ENCODE measurements at places on chromosomes 12 and 14.
A peak's percentile ranks its signal among the peaks of the same experiment; 100 is the strongest.

- DNase-seq = peak; percentile 82
Observed at GRCh38 chr14:88005978-88006851, 1.3 kb downstream of the GPR65 start.

GRCh38 chr12:12786351-12786705 is 869 bp downstream of the APOLD1 start:
- no peak for DNase-seq

GRCh38 chr14:104746934-104747481 is 5.9 kb upstream of the SIVA1 start:
- no peak for DNase-seq

GRCh38 chr12:71756054-71756690 is 1.5 kb downstream of the RAB21 start:
- no peak for DNase-seq

GRCh38 chr14:64815257-64815656 is 64.5 kb downstream of the SPTB start:
- DNase-seq = no peak

GRCh38 chr14:70845601-70846000 is 36.3 kb upstream of the MAP3K9 start:
- no peak for DNase-seq

DNA sequence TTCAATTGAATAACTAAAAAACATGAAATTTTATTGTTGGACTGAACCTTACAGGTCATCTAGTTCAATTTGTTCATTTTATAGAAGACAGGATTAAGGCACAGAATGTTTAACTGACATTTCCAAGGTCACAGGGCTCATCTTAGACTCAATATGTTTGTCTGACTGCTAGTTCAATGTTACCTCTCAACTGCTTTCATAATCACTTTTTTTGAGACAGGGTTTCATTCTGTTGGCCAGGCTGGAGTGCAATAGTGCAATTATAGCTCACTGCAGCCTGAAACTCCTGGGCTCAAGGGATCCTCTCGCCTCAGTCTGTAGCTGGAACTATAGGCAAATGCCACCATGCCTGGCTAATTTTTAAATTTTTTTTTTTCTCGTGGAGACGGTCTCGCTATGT is 24.4 kb upstream of the ITGA5 start:
- no peak for DNase-seq

DNA sequence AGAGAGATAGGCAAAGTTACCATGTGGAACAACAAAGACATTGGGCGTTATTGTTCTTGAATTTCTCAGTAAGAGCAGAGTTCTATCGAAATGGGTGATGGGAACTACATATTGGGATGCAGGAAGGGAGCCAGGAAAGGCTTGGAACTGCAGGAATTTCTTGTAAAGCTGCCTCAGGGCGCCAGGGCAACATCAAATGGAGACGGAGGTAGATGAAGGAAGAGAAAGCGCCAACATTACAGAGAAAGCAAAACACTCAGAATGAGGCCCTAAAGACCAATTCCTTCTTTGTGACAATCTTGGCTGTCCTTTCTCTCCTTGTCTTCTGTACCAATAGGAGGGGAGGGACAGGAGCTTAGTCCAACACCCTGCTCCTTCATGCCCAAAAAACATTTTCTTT is 148.4 kb downstream of the RPAP3 start:
- no peak for DNase-seq

DNA sequence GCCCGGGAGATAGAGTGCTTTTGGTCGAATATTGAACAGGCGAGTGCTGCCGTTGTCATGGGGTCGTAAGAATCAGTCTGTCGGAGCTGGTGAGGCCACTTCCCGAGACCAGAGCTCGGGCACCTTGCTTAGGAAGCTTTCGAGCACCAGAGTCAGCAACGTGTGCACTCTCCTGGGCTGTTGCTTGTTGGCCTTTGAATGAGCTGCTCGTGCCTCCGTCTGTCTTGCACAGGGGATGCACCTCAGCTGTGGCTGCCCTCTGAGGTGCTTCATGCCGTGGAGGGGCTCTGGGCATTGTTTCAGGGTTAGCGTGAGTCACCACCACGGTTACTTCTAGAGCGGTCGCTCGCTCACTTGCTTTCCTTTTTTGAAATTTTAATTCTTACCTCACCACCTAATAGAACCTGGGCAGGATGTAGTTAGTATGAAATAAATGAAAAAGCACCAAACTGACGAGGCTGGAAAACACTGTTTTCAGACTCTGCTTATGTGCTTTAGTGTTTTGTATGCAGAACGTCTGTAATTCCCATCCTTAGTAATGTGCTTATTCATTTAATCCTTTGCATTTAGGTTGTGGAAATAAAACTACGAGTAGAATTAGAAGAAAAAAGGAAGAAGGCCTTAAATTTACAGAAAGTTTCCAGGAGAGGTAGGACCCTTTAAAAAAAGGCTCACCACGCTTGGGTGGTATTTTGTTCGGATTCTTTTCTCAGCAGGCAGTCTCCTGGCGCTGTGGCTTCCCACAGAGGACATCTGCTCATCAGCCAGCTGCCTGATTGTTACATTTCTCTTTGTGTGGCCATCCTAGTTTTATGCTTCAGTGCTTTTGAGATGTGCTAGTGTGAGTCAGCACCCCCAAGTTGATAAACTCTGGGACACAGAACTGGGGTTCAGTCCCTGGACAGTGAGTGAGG is 40.6 kb downstream of the EP400 start:
- no peak for DNase-seq

- no peak for DNase-seq
Observed at GRCh38 chr14:96909841-96910364, 112.7 kb downstream of the VRK1 start.

DNA sequence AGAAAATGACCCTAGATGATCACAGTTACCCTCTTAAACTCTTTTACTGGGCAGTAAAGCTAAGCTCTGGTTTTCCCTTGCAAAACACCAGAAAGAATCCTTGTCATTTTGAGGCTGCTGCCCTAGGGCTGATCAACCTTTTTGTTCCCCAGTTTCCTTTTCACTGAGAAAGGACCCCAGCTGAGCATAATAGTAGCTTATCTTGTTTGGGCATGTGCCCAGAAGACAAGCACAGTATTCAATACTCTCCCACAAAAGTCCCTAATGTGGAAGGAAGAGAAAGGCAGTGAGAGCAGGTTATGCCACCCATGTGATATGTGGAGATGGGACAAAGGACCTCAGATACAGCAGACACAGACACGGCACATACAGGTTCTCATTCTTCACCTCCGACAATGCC is 332.6 kb upstream of the TMPO start:
- DNase-seq = no peak

GRCh38 chr12:99611599-99611998 is 36.0 kb upstream of the GARIN6 start:
- DNase-seq = no peak

GRCh38 chr14:22471545-22472121 is 117.4 kb downstream of the DAD1 start:
- DNase-seq = no peak

DNA sequence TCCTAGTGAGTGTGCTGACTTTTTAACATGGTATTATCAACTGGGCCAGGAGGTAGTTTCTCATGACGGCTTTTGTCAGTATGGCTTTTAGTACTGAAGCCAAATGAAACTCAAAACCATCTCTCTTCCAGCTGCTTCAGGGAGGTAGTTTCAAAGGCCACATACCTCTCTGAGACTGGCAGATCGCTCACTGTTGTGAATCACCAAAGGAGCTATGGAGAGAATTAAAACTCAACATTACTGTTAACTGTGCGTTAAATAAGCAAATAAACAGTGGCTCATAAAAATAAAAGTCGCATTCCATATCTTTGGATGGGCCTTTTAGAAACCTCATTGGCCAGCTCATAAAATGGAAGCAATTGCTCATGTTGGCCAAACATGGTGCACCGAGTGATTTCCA is 141.1 kb downstream of the HMGA2 start:
- no peak for DNase-seq

GRCh38 chr14:31489691-31490090 is 1.9 kb upstream of the GPR33 start:
- DNase-seq = no peak

DNA sequence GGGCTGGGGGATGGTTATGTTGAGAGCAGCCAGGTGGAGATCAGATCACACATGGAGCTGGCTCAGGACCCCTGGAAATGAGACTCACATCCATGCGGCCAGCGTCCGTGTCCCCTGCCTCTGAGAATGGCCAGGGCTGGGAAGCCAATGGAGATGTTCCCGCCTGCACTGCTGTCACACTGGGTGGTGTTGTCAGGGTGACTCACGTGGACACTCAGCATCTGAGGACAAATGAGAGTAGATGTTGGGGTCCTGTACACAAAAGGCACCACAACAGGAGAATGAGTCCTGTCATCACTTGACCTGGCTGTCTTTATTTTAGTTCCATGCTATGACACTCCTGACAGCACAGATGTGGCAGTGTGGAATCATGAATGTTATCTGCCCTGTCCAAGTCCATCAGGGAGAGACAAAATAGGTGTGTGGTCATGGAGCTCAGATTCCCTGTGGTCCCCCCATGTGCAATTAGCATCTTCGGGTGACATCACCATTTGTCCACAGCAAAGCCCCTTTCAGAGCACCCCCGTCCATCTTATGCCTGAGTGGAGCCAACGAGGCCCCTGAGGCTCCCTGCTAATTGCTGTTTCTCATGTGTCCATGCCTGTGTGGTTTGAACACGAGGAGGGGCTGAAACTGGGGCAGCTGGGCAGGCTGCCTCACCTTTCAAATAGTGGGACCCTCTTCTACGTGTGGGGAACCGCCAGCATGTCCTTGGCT is 393.5 kb downstream of the AACS start:
- no peak for DNase-seq

DNA sequence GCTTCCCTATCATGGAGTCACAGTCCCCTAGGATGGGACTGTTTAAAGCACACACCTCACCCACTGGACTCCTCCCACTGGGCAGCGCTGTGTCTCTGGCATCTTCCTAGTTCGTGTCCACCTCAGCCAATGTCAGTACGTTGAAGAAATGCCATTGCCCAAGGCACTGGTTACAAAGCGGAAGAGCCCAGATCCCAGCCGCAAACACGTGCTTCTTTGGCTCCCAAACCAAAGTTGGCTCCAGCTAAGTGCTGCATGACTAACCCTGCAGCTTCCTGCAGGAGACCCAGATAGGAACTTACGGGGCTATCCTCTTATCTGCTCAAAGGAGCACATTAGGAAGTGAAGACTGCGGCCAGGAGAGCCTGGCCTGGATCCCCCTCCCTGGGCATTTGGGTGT is 9.3 kb downstream of the SYNE3 start:
- DNase-seq = no peak

DNA sequence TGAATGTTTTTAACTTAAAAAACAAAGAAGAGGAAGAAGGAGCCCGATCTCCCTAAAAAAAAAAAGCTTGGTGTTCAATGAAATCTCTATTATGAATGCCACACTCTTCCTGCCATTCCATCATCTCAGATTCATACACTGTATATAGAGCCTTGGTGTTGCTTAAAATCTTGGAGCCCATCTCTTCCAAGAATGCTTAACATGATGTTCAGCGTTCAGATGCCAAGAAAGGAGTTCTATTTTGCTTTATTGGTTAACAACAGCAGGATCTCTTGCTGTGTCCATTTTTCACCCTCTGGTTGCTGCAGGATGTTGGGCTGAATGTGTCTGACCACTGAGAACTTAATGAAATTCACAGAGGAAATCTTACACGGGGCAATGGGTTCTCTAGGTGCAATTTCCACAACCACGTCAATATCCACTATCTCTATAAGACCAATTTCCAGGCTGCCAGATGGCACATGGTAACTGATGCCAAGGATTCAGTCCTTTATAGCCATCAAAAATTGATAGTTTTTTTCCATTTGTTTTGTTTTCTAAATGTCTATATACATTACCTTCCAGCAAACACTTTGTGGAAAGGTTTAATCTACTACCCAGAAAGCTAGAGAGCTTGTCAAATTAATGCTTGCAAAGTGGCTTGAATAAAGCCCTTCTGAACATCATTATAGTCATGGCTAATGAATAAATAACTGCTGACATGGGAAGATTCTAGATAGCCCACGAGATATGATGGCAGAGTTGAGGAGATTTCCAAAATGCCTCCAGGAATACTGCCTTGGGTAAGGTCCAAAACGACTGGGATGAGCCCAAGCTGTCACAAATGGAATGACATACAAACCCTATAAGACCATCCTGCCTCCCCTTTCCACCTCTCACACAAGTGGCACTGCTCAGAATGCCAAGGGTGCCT is 26.5 kb downstream of the RERG start:
- no peak for DNase-seq

DNA sequence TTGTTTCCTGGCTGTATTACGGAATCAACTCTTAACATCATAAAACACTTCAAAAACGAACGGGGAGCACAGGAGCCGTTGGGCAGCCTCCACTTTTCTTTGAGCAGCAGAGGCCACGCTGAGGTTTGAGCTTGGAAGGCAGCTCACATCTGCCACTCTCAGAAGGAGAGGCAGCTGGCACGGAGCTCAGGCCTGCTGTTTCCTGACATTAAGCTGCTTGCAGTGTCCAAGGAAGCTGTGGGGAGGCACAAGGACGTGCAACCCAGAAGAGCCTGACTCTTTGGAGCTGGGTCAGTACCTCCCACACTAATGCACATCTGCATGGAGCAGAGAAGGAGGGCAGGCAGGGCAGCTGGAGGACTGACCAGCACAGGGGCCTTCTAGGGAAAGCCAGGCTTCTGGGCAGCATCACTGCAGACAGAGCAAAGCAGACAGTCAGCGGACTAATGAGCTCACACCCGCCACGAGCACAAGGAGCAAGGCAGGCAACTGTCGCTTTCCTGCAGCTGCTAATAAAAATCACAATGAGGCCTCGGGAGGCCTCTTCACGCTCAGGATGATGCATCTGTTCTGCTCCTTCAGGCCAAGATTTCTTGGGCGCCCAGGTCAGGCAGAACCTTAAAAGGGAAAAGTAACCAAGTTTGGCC is 211.1 kb downstream of the GLT1D1 start:
- no peak for DNase-seq

GRCh38 chr12:110545812-110546211 is 37.3 kb downstream of the PPTC7 start:
- DNase-seq = no peak

GRCh38 chr14:25837551-25837965 is 760.3 kb downstream of the NOVA1 start:
- no peak for DNase-seq

DNA sequence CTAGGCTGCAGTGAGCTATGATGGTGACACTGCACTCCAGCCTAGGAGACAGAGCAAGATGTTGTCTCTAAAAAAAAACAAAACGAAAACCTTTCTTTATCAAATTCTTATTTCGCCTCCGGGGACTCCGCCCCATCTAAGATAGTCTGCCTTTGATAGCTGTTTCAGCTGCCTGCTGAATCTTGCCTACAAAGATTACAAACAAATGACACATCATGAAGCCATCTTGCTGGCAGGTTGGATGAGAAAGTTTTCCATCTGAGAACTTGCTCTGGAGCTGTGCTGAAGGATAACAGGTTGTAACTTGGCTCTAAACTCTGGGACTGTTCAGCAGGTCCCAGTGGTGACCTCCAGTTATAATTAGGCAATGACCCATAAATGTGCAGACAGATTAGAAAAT is 41.8 kb upstream of the AEBP2 start:
- DNase-seq = no peak

DNA sequence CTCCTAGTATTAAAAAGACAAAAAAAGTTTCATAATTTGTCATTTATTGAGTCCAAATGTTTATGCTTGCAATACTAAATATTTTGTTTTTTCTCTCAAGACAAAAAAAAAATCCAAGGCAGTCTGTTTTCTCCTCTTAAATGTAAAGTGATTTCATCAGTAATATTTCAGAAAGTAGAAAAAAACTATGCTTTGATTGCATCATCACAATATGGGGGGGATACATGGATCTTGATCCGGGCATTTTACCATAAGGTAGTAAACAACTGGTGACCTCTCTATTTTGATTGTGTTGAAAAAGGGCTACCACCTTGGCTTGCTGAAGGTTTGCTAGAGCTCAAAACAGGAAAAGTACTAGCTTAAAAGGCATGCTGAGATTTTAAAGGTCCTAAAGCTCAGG is 43.6 kb downstream of the ERGIC2 start:
- no peak for DNase-seq

Data from CD4-positive, alpha-beta T cell treated with Interleukin-2 at 100 ng/mL for 4 hours (primary cell).